RPMI7951 (cell line): ENCODE measurements at places on chromosomes 2 and 18. TPM values are rescaled to one million over a fixed set of nuclear protein-coding genes. Genes with fewer than 3 reads are reported as not detected.
A peak's percentile ranks its signal among the peaks of the same experiment; 100 is the strongest.

CSRNP3 gene
- not detected in 2 replicates for total RNA-seq

DNA sequence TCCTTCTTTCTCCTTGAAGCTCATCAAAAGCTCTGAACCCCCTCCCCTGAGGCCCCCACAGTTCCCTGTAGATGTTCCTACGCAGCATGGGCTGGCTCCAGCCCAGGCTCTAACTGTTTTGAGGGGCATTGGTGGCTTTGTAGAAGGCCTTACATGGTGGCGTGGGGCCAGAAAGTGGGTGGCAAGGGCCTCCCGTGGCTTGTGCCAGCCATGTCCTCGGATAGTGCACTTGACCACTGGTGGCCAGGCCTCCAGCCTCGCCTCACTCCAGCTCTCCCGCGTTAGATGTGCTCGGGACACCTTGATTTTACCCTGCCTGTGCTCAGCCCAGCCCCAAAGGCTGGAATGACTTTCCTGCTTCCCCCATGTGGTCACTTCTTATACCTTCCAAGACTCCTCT, 92.9 kb downstream of the TWIST2 start:
- DNase-seq: no peak

DNA sequence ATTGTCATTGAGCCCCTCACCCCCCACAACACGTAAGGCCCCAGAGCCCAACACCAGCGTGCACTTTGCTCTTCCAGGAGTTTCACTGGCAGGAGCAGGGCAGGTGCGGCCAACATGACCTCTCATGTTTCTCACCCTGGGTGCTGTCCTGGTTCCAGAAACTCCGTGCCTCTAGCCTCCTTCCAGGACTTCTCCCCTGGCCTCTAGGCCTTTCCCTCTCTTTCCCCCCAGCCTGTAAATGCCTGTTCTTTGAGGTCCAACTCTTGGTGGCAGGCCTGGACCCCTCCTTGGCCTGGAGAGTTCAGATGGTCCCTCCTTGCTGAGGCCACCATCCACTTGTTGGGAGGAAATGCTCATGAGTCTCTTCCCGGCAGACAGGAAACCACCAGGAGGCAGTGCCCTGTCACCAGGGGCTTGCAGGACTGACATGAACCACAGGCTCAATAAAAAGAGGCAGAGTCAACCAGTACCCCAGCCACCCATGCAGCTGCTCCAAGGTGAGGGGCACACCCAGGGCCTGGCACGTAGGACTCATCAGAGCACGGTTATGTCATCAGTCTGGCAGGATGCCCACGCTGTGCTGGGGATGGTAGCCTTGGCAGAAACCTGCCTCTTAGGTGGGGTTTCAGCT, 1.5 kb downstream of the MALL start:
- DNase-seq: peak; percentile 21

- DNase-seq: peak; percentile 59
These were observed 94.2 kb upstream of the SP3 start for GRCh38 chr2:174059178-174059883.

DNA sequence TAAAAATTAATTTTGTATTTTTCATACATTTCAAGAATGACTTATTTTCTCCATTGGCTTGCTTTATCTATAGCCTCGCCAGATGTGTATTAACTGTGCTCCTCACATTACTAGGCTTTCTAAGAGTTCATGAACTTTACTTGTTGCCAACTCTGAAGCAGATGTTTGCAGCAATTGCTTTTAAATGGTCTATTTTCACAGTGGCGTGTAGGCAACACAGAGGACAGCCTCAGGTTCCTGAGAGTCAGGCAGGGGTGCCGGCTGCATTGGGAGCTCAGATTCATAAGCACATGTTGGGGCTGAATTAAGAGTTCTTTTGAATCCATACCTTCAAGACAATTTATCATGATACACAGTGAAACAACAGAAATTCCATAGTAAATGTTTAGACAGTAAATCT, 179.2 kb upstream of the PXDN start:
- no peak for DNase-seq

GRCh38 chr2:83069724-83070123, 1389.4 kb downstream of the SUCLG1 start:
- peak; percentile 51 for DNase-seq

DNA sequence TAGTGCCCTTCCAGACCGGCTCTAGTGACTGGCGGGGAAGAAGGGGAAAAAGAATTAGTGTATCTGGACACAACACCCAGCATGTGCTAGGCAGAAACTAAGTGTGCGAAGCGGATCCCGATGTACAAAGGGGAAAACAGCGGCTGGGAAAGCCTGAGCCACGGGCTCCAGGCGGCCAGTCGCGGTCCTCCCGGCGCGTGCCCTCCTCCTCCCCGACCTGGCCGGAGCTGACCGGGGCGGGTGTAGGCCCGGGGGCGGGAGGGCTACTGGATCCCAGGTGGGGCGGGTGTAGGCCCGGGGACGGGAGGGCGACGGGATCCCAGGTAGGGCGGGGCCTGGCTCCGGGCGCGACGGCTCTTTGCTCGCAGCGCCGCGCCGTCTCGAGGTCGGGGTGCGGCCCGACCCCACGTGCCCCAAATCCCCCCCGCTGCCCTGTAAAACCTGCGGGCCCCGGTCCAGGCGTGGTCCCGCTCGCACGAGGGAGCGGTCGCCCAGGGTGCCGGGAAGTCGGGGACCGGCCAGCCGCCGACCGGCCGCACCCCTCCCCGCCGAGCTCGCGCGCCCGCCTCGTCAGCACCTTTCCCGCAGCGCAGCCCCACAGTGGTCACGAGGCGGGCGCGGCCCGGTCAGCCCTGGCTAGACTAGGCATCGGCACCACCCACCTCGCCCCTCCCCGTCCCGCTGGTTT, 48.8 kb downstream of the C2orf42 start:
- DNase-seq: no peak

SLC30A3 gene
- not detected in 2 replicates for total RNA-seq

SP140L gene
- 9.0 and 15.1 TPM in 2 replicates for total RNA-seq

TMEM182 gene
- total RNA-seq: 2.3 and 3.4 TPM in 2 replicates

FN1 gene
- total RNA-seq: 3,411 and 3,699 TPM in 2 replicates

OXER1 gene
- not detected in 2 replicates for total RNA-seq

UPP2 gene
- not detected in 2 replicates for total RNA-seq

- peak; percentile 33 for DNase-seq
These were observed 115.6 kb upstream of the CYP1B1 start for GRCh38 chr2:38191516-38191915.

- DNase-seq: no peak
These were observed 288.2 kb downstream of the CTNNA2 start for GRCh38 chr2:79801082-79801481.

DNA sequence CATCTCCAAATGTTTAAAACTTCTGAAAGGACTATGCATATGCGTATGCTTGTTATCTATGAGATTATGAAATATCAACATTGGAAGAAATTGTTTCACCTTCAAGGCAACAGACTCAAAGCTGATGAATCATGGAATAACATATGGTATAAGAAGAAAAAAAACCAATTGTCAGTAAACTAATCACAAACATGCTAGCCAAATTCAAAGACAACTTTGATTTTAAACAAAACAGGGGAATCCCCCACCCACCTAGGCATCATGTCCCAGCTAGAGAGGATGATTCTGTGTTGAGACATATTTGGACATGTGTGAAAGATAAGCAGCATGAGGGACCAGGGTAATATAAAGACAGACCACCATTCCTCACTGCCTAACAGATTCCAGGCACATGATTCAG, 147.7 kb downstream of the WDPCP start:
- DNase-seq: no peak

DNA sequence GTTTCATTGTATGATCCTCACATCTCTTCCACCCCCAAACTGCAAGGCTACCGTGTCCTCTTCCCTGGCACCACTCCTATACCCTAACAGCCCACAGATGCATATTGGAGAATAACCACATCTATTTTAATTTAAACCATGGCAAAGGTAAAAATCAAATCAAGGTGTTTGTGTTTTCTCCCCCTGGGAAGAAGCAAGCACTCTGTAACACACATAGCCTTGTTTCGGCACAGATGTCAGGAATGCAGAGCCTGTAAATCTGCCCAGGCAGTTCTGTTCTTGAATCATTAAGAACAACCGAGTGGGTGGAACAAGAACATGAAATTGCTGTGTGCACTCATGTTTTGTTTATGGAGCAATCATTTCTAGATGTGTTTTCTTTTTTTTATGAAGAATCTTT, 6.8 kb upstream of the COX7A2L start:
- DNase-seq: no peak

MYL1 gene
- total RNA-seq: not detected in 2 replicates

DNA sequence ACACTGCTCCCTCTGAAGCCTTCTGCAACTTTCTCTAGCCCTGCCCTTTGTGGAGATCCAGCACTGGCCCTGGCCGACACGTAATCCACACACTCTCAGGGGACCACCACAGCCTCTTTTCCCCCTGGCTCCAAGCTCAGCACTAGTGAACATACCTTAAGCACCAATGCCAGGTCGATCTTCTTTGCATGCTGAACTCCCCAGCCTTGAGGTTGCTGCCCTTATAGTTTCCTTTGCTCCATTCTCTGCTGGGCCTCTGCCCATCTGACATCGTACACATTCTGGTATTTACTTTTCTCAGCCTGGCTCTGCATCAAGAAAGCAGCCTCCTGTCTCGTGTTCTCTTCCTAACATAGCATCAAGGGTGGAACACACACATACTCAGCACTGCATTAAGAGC, 361.5 kb downstream of the LPIN1 start:
- peak; percentile 36 for DNase-seq

DNA sequence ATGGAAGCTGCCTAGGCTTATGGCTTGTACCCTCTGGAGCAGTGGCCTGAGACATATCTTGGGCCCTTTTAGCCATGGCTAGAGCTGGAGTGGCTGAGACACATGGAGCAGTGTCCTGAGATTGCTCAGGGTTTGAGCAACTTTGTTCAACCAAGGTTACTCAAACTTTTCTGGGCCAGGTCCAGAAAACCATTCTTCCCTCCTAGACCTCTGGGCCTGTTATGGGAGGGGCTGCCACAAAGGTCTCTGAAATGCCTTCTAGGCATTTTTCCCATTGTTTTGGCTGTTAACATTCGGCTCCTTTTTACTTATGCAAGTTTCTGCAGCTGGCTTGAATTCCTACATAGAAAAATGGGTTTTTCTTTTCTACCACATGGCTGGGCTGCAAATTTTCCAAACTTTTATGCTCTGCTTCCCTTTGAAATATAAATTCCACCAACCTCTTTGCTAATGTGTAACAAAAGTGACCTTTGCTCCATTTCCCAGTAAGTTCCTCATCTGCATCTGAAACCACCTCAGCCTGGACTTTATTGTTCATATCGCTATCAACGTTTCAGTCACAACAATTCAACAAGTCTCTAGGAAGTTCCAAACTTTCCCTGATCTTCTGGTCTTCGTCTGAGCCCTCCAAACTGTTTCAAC, 84.9 kb upstream of the MAP4K3 start:
- peak; percentile 36 for DNase-seq

GRCh38 chr2:118925981-118926380, 16.0 kb upstream of the MARCO start:
- no peak for DNase-seq

GRCh38 chr2:43356774-43357173, 130.4 kb upstream of the ZFP36L2 start:
- DNase-seq: no peak

DNA sequence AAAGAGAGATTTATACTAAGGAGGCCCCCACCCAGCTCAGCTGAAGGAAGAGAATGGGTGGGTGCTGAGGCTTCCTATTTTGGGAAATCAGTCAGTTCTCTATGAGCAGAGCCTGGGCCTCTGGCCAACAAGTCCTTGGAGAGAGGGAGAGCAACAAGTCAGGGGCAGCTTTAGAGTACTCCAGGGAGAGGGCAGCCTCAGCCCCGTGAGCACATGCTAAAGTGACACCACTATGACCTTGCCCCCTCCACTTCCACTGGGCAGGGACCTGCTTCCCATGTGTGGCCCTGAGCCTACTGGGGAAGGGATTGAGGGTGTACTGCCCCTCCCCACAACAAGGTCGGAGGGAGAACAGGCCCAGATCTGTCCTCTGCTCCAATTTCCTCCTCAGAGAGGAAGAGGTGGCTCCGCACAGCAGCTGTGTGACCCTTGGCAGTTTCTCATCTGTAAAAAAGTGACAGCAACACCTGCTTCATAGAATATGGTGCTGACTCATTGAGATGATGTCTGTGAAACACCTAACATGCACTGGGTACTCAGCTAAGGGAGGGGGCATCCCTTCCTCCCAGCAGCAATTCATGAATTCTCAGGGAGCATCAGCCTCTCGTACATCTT, 72.9 kb downstream of the CLHC1 start:
- DNase-seq: no peak

DNA sequence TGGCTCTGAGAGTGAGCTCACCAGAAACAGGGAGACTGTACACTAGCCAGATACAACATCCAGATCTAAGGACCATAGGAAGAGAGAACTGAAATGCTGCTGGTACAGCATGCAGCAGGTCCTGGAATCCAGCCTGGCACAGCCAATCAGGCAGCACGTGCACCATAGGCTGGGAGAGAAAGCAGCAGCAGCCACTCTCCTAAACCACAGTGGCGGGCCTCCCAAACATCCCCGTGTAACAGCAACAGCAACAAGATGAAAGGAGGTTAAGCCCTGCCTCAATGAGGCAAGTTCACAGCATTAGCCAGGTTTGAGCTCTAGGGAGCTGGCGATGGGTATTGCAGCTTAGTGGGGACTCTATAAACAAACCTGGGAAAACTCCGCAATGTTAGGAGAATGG, 192.0 kb downstream of the EPHA4 start:
- no peak for DNase-seq
